Breast epithelium (tissue), 4 donors: ENCODE measurements at places on chromosomes 2 and 18. TPM values are rescaled to one million over a fixed set of nuclear protein-coding genes. Genes with fewer than 3 reads are reported as not detected.

Gene GALR1
- under 0.01 TPM for total RNA-seq

Gene CNTNAP5
- 0.66 TPM for total RNA-seq

Gene RAB27B
- total RNA-seq: 24.6 TPM

Gene EN1
- total RNA-seq: 6.4 TPM

DNA sequence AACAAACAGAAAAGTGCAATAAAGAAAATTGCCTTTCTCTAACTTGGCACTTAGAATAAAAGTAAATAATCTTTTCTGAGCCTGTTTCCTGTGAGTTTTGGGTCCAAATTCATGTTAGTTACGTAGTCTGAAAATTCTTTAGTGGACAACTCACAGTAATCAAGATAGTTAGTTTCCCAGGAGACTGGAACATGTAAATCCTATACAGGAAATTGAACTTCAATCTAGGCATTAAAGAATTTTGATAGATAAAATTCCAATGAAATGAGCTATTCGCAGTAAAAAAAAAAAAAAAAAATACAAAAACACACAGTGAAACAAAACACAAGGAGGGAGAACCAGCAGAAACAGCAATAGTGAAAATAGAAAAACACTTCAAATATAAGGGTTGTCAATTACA lies 83.8 kb upstream of the REG3G start:
- no peak for DNase-seq
- no peak overlapping the region for H3K4me3 ChIP-seq
- H3K27ac ChIP-seq: no peak overlapping the region

- H3K36me3 ChIP-seq: no peaks in the 10 kb centered on the region
- H3K4me3 ChIP-seq: no peak overlapping the region
- H3K27ac ChIP-seq: peak overlapping the region; percentile 56
- H3K4me1 ChIP-seq: no peaks in the 10 kb centered on the region
- DNase-seq: peak; percentile 66
- no peaks in the 10 kb centered on the region for H3K27me3 ChIP-seq
Observed at GRCh38 chr18:9838144-9838877, 47.5 kb upstream of the TXNDC2 start.

- H3K27ac ChIP-seq: no peak overlapping the region
- H3K36me3 ChIP-seq: no peaks in the 10 kb centered on the region
- no peaks in the 10 kb centered on the region for H3K4me1 ChIP-seq
- no peak overlapping the region for H3K4me3 ChIP-seq
Observed at GRCh38 chr18:76571689-76572088, 76.6 kb upstream of the ZNF516 start.

DNA sequence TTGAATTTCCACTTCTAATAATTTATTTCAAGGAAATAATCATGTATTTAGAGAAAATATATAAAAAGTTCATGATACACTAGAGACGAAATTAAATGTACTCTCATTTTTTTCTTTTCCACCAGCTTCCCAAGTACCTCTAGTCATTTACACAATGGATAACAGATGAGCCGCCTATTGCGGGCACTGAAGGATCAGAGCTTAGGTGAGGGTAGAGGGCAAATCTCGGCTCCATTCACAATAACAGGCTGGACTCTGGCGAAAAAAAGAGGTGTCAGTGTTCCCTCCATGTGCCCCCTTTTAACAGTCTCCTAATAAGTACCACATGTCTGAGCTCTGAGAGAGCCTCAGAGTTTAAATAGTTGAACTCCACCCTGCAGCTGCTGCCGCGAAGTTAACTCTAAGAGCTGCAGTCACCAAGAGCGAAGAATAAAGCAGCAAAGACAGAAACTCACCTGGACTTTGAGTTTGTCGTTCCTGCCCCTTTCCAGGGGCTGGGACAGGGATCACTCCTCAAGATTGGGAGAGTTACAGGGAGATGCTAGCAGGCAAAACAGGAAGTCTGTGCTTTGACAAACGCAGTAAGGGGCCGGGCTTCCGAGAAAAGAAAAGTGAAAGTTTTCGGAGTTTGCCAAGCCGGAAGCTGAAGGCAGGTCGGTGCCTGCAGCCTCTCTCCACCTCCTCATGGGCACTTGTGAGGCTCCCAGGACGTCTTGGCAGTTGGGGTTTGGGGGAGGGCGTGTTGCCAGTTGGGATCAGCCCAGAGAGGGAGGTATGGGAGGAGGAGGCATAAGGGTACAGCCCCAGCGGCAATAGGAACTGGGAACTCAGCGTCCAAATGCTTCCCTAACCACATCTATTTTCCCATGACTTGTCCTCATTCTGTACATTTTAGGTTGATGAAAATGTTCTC lies at the start of gene SP110:
Gene SP110, minus strand, starts transcription at position 566 of the 913 bp plus-strand sequence. CDS start 3,057 bp downstream, outside the sequence.
- DNase-seq: peak; percentile 88
- H3K4me1 ChIP-seq: no peaks in the 10 kb centered on the region
- no peaks in the 10 kb centered on the region for H3K27me3 ChIP-seq
- peak within 1 kb of the TSS; percentile 77 for H3K27ac ChIP-seq
- H3K4me3 ChIP-seq: peak within 1 kb of the TSS; percentile 68

DNA sequence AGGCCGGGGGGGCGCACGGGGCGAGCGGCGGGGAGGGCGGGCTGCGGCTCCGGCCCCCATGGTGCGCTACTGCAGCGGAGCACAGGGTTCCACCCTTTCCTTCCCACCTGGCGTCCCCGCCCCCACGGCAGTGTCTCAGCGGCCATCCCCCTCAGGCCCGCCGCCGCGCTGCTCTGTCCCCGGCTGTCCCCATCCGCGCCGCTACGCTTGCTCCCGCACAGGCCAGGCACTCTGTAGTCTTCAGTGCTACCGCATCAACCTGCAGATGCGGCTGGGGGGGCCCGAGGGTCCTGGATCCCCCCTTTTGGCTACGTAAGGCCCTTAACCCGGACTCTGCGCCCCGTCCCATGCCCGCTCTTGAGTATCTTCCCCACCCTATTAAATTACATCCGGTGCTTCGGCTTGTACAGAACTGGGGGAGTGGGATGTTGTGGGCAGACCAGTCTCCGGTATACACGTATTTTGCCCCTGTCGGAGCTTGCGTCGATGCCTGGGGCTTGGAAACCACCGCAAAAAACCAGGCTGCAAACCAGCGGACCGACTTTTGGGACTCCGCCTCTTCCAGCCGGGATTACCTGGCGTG lies 598 bp upstream of the WBP1 start:
- H3K27ac ChIP-seq: peak overlapping the region; percentile 98
- peak; percentile 78 for DNase-seq
- H3K36me3 ChIP-seq: no peaks in the 10 kb centered on the region
- H3K27me3 ChIP-seq: no peaks in the 10 kb centered on the region
- H3K4me1 ChIP-seq: peaks cover 9% of the 10 kb centered on the region

GRCh38 chr2:95260028-95261023 lies 13.9 kb upstream of the PROM2 start:
- H3K27me3 ChIP-seq: no peaks in the 10 kb centered on the region
- no peaks in the 10 kb centered on the region for H3K4me1 ChIP-seq
- H3K27ac ChIP-seq: peak overlapping the region; percentile 82
- DNase-seq: peak; percentile 89
- no peaks in the 10 kb centered on the region for H3K36me3 ChIP-seq
- no peak overlapping the region for H3K4me3 ChIP-seq

DNA sequence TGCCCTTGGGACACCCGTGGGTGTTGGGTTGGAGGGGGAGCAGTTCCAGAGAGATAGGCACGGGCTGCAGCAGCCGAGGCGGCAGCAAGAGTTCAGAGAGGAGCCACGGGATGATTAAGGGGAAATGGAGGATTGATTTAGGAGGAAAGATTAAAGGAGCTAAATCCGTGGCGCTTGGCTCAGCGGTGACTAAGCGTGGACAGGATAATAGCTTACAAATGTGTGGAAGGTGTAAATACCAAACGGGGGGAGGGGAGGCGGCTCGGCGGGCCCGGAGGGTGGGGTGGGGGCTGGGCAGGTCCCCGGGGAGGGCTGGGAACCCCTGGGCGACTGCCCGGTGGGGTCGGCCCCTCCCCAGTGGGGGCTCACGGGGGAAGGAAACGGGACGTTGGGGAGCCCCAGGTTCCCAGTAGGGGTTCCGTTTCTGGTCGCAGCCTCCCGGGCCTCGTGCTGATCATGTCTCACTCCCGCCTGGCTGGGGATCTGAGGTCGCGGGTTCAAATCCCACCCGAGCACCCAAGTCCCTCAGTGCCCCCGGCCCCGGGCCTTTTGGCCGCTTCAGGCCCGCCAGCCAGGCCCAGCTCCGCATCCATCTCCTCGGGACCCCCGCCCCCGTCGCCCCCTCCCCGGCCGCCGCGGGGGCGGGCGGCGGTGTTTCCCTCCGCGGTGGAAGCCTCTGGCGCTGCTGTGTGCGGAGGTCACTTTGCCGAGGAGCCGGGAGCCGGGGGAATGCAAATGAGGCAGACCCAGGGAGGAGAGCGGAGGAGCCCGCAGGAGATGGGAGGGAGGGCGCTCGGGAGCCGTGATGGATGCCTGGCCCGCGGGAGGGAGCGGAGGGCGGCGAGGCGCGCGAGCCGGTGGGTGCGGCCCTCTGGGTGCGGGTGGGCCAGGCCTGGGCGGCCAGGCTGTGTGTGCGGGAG lies 8.1 kb downstream of the ASIC4 start:
- peaks cover 46% of the 10 kb centered on the region for H3K27me3 ChIP-seq
- peak overlapping the region; percentile 12 for H3K4me3 ChIP-seq
- peaks cover 8% of the 10 kb centered on the region for H3K4me1 ChIP-seq
- no peaks in the 10 kb centered on the region for H3K36me3 ChIP-seq
- H3K27ac ChIP-seq: peak overlapping the region; percentile 38

GRCh38 chr18:36041146-36041545 lies 26.2 kb downstream of the RPRD1A start:
- no peak for DNase-seq
- H3K36me3 ChIP-seq: no peaks in the 10 kb centered on the region
- no peaks in the 10 kb centered on the region for H3K4me1 ChIP-seq
- no peak overlapping the region for H3K27ac ChIP-seq

GRCh38 chr2:45690231-45690630 lies 38.8 kb downstream of the PRKCE start:
- no peaks in the 10 kb centered on the region for H3K36me3 ChIP-seq
- H3K27me3 ChIP-seq: no peaks in the 10 kb centered on the region
- H3K4me1 ChIP-seq: no peaks in the 10 kb centered on the region
- no peak overlapping the region for H3K27ac ChIP-seq
- DNase-seq: no peak

GRCh38 chr2:25743132-25743830 lies 69.9 kb upstream of the DTNB start:
- H3K27me3 ChIP-seq: no peaks in the 10 kb centered on the region
- peaks cover 4% of the 10 kb centered on the region for H3K36me3 ChIP-seq
- H3K4me3 ChIP-seq: no peak overlapping the region
